ENCODE measurements at places on chromosomes 5 and 9. TPM values are rescaled to one million over a fixed set of nuclear protein-coding genes. Genes with fewer than 3 reads are reported as not detected.
A peak's percentile ranks its signal among the peaks of the same experiment; 100 is the strongest.

- DNase-seq, result no peak
These were observed 4.5 kb upstream of the ANGPTL2 start for GRCh38 chr9:127126971-127127370.

- DNase-seq, result peak; percentile 81
These were observed 2.3 kb downstream of the GDNF start for GRCh38 chr5:37837414-37838032.

- DNase-seq, result no peak
These were observed 117.2 kb downstream of the TRPM3 start for GRCh38 chr9:71004196-71004595.

DNA sequence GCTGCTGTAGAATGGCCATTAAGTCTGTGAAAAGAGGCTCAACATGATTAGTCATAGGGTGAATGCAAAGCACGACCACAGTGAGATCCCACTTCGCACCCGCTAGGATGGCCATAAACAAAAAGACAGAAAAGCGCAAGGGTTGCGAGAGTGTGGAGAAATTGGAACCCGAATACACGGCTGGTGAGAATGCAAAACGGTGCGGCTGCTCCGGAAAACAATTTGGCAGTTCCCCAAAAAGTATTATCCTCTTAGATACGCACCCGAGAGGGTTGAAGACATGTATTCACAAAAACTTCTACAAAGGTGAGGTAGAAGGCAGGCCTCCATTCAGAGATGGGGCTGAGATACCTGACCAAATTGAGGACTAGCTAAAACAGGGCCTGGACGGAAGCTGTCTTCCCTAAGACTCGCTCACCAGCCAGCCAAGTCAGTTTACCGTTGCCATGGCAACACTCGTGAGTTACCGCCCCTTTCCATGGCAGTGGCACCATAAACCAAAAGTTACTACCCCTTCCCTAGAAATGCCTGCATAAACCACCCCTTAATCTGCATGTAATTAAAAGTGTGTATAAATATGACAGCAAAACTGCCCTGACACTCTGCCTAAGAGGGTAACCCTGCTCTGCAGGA, 726 bp upstream of the PSMB7 start:
- no peak for DNase-seq

DNA sequence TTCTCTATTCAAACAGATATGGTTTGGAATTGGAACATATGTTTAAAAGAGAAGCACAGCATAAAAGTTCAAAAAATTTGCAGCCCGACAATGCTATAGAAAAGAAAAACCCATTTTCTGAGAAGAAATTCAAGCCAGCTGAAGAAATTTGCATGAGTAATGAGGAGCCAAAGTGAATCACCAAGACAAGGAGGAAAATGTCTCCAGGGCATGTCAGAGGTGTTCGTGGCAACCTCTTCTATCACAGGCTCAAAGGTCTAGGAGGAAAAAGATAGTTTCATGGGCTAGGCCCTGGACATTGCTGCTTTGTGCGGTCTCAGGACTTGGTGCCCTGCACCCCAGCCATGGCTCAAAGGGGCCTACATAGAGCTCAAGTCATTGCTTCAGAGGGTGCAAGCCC, 134.8 kb upstream of the ADAMTS16 start:
- no peak for DNase-seq

GRCh38 chr5:14216372-14216771, 73.2 kb downstream of the TRIO start:
- no peak for DNase-seq

- DNase-seq, result no peak
These were observed 50.9 kb downstream of the MVB12B start for GRCh38 chr9:126377536-126377935.

DNA sequence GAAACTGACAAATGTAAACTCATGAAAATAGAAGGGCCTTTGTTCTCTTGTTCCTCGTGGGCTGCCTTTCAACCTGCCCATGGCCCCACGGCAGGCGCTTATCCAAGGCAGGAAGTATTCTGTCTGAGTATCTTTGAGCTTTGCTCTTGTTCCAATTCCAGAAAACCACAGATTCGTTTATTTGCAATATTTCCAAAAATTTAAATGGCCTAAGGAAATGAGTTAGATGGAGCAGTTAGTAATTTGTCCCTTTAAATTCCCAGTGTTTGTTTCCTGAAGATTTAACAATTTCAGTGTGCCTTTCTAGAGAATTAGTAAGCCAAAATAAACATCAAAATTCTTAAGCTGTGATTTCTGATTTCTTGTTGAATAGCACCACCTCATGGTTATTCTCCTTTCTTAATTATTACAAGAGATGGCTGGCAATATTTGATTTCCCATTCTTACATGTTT, 299.4 kb upstream of the RASA1 start:
- peak; percentile 1 for DNase-seq

DNA sequence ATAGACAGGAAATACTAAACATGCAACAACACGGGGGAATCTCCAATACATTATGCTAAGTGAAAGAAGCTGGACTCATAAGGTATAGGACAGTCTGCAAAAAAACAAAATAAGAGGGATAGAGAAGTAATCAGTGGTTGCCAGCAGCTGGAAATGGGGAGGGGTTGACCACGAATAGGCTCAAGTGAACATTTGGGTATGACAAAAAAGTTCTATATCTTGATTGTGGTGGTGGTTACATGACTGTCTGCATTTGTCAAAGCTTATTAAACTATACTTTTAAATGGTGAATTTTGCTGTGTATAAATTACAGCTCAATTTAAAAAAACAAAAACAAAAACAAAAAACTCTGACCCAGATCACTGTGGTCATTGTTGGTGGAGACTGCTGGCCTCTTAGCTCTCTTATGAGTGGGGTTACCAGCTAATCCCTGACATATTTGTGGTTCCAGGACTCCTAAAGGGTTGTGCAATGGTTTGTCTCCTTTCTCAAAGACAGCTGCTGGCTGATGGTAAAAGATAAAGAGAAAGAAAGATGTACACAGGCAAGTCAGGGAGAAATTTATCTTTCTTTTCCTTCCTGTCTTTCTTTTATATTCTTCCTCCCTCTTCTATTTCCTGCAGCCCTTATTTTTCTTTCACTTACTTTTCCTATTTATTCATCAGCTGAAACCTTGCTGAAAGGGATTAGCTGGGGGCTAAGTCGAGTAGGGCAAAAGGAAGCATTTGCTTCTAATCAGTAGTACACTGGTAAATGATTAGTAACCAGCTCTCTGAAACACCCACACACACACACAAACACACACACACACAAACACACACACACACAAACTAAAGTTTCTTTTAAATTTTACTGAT, 42.6 kb upstream of the APC start:
- no peak for DNase-seq

Gene GRXCR2
- not detected for total RNA-seq

Gene PCDHGA3
- total RNA-seq, result 4.1 TPM

Gene CACFD1
- total RNA-seq, result 22.8 TPM

Gene ZNF366
- 0.82 TPM for total RNA-seq

Gene OR1J4
- not detected for total RNA-seq

Gene ZNG1E
- 42.0 TPM for total RNA-seq

Gene TRPM6
- total RNA-seq, result 1.6 TPM

Gene LCN1
- not detected for total RNA-seq

Measured in frontal cortex (tissue), 4 donors.